Psoas muscle (tissue), 8 donors: ENCODE measurements at places on chromosomes 1 and 21. TPM values are rescaled to one million over a fixed set of nuclear protein-coding genes. Genes with fewer than 3 reads are reported as not detected.

Gene GJB5
- not detected for polyA plus RNA-seq

Gene WLS
- 4.5 TPM for polyA plus RNA-seq

Gene ARHGAP30
- polyA plus RNA-seq: 0.44 TPM

Gene FAM3B
- 0.18 TPM for polyA plus RNA-seq

Gene LCE2B
- polyA plus RNA-seq: not detected

Gene IL20
- polyA plus RNA-seq: not detected

Gene TSTD1
- polyA plus RNA-seq: 9.3 TPM

Gene EPHA10
- polyA plus RNA-seq: not detected

Gene URB2
- polyA plus RNA-seq: 4.7 TPM

Gene OR14C36
- not detected for polyA plus RNA-seq

Gene OR2L13
- polyA plus RNA-seq: not detected

Gene CLCA4
- polyA plus RNA-seq: 0.04 TPM

Gene NECTIN4
- polyA plus RNA-seq: 0.01 TPM

Gene RHD
- not detected for polyA plus RNA-seq

Gene RHBG
- not detected for polyA plus RNA-seq

Gene SYTL1
- polyA plus RNA-seq: 0.13 TPM

Gene FAM72C
- polyA plus RNA-seq: not detected

Gene PCP4L1
- 0.21 TPM for polyA plus RNA-seq

Gene FOXD3
- polyA plus RNA-seq: 0.24 TPM

Gene PRAMEF17
- not detected for polyA plus RNA-seq

Gene SPRR4
- polyA plus RNA-seq: not detected

Gene IFI6
- 20.9 TPM for polyA plus RNA-seq

Gene SH3BGRL3
- polyA plus RNA-seq: 78.1 TPM

Gene FLG2
- not detected for polyA plus RNA-seq

Gene MAN1C1
- 1.8 TPM for polyA plus RNA-seq

Gene PALMD
- polyA plus RNA-seq: 54.4 TPM

Gene RGS16
- 0.86 TPM for polyA plus RNA-seq

Gene TCHH
- 0.01 TPM for polyA plus RNA-seq

Gene NTMT2
- polyA plus RNA-seq: not detected

Gene USH2A
- not detected for polyA plus RNA-seq

Gene CELA2A
- polyA plus RNA-seq: 0.10 TPM

Gene SPRR2B
- not detected for polyA plus RNA-seq

Gene SLFNL1
- polyA plus RNA-seq: 0.13 TPM

Gene UBE4B
- 88.0 TPM for polyA plus RNA-seq

Gene DCST1
- not detected for polyA plus RNA-seq

Gene KRTAP7-1
- not detected for polyA plus RNA-seq

Gene MPZL1
- 14.0 TPM for polyA plus RNA-seq

Gene PDPN
- 38.4 TPM for polyA plus RNA-seq

Gene ZBTB40
- polyA plus RNA-seq: 3.8 TPM

Gene GPR37L1
- polyA plus RNA-seq: 0.01 TPM

Gene LCE1B
- not detected for polyA plus RNA-seq

Gene ADORA1
- polyA plus RNA-seq: 1.3 TPM

Gene SLC1A7
- polyA plus RNA-seq: 0.59 TPM

Gene SPRR1A
- not detected for polyA plus RNA-seq

Gene CCDC27
- not detected for polyA plus RNA-seq

Gene C2CD4D
- polyA plus RNA-seq: not detected

Gene KRTAP19-3
- polyA plus RNA-seq: not detected

Gene FNDC5
- polyA plus RNA-seq: 91.6 TPM

Gene CLEC20A
- polyA plus RNA-seq: not detected

Gene TMEM51
- 0.99 TPM for polyA plus RNA-seq

Gene TNFRSF4
- polyA plus RNA-seq: 2.6 TPM

Gene RHBDL2
- 0.09 TPM for polyA plus RNA-seq

Gene VWA1
- 4.1 TPM for polyA plus RNA-seq

Gene WDR26
- 68.0 TPM for polyA plus RNA-seq

Gene ZNF697
- polyA plus RNA-seq: 1.3 TPM

Gene C1orf232
- polyA plus RNA-seq: not detected

Gene PROK1
- 0.68 TPM for polyA plus RNA-seq

Gene AIM2
- 0.07 TPM for polyA plus RNA-seq

Gene C1QC
- 23.1 TPM for polyA plus RNA-seq
